Activated T-helper 1 cell treated with Interleukin-2 at 50 U/mL for 16 hours (primary cell): ENCODE measurements at places on chromosomes 7 and 10.
A peak's percentile ranks its signal among the peaks of the same experiment; 100 is the strongest.

GRCh38 chr7:122544463-122544862 lies 154.5 kb downstream of the RNF133 start:
- DNase-seq = no peak

- no peak for DNase-seq
These were observed 19.2 kb downstream of the KCP start for GRCh38 chr7:128891110-128891941.

GRCh38 chr7:92289321-92289720 lies 43.5 kb downstream of the ANKIB1 start:
- DNase-seq = no peak

- no peak for DNase-seq
These were observed at the start of gene PDK4 for GRCh38 chr7:95596198-95597063. Gene PDK4, minus strand, starts transcription at chr7:95596516. Its CDS starts 223 bp downstream, at chr7:95596293.

DNA sequence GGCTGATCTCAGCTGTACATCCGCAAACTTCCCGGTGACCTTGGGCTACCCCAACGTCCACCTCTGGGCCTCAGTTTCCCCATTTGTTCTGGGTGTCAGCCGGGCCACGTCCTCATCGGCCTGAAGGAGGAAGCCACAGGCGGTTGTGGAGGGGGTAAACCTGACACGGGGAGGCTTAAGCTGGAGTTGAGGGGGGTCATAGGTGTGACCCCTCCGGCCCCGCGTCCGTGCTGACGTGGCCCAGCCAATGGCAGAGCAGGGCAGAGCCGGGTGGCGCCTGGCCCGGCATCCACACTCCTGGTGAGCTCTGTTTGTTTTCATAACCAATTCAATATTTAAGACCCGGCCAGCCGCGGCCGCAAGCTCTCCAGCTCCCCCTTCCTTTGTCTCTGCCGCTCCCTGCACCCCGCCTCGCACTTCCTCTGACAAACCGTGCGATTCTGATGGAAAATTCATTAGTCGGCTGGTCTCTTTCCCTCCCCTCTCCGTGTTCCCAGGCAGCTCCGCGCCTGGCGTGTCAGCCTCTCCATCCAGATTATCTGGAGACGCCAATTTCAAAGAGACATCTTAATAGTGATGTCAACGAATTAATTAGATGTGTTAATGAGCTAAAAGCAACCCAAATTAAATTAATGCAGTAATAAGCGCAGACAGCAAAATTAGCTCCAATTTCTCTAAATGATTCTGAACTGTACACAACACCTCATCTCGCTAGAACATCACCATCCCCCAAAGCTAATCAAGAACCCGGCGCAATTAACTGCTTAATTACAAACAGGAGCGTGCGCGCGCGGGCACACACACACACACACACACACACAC lies 55.4 kb downstream of the MICALL2 start:
- DNase-seq = no peak

- no peak for DNase-seq
These were observed 91.5 kb downstream of the CTTNBP2 start for GRCh38 chr7:117781707-117782106.

DNA sequence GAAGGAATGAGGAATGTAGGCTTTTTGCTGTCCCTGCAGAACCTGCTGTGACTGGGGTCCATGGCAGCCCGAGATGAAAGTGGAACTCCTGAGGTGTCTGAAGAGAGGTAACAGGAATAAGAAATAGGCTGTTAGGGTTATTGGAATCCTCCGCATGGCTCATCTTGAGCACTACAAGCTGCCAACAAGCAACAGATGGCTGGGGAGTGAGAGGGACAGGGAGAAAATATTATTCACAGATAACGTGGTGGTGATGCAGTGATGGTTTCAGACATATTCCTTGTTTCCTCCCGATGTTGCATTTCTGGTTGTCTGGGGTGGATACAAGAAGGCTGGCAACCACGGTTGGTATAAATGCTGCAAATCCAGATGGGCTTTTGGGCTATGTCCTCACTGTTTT lies 46.1 kb downstream of the AP3M1 start:
- DNase-seq = no peak

- no peak for DNase-seq
These were observed 32.5 kb downstream of the SEMA3A start for GRCh38 chr7:84162125-84162524.

- DNase-seq = no peak
These were observed 385.7 kb downstream of the TNS3 start for GRCh38 chr7:47196106-47196645.

DNA sequence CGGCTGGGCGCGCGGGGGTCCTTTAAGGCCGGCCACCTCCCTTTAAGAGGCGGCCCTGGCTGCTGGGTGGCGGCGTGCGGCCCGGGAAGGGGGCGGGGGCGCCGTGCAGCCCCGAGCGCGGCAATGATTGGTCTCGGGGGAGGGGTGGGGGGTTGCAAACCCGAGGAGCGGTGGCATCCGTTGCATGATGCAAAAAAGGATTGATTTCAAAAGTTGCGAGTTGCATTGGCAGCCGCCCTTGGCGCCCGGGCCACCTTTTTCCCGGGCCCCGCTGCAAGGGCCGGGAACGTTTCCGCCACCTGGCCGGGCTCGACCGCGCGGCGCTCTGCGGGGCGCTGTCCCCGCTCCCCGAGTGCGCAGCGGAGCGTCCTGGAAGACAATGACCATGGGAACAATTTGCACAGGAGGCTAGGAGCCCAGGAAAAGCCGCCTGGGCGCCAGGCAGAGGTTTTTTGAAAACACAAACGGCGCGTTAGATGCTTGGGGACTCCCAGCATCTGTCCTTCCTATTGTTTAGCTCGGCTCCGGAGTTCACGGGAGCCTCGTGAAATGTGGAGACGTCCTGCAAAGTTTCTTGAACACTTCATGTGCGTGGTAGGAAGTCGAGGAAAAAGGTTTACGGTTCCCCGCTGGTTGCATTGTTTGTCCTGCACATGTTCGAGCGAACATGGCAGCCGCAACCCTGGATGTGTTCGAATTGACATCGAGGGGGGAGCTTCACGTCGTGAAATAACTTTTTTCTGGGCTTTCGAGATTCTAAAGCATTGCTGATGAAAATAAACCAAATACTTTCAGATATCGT lies at the start of gene SEPHS1:
TSS of gene SEPHS1 (minus strand) at position 78 of the 802 bp plus-strand sequence. CDS start 3,343 bp downstream, outside the sequence.
- peak; percentile 78 for DNase-seq

GRCh38 chr10:78729366-78729765 lies 339.4 kb upstream of the ZMIZ1 start:
- no peak for DNase-seq

GRCh38 chr10:110267276-110267675 lies 37.4 kb downstream of the SMNDC1 start:
- no peak for DNase-seq

DNA sequence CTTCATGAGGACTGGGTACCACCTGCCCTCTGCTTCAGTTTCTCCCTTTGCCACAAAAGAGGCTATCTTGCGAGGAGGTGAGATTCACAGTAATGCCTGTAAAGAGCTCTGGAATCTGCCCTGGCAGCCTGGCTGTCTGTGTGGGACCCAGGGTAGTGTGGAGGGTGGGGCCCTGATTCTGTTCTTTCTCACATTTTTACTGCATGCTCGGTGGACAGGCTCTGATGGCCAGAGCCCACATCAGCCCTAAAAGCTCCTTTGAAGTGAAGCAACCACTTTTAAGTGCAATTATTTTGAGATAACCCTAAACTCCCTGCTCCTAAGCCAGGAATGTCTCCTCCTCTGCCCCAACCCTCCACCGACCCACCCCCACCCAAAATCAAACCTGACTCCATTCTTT lies 92.1 kb upstream of the PODXL start:
- no peak for DNase-seq

GRCh38 chr10:112991888-112992491 lies 41.9 kb downstream of the TCF7L2 start:
- DNase-seq = no peak

DNA sequence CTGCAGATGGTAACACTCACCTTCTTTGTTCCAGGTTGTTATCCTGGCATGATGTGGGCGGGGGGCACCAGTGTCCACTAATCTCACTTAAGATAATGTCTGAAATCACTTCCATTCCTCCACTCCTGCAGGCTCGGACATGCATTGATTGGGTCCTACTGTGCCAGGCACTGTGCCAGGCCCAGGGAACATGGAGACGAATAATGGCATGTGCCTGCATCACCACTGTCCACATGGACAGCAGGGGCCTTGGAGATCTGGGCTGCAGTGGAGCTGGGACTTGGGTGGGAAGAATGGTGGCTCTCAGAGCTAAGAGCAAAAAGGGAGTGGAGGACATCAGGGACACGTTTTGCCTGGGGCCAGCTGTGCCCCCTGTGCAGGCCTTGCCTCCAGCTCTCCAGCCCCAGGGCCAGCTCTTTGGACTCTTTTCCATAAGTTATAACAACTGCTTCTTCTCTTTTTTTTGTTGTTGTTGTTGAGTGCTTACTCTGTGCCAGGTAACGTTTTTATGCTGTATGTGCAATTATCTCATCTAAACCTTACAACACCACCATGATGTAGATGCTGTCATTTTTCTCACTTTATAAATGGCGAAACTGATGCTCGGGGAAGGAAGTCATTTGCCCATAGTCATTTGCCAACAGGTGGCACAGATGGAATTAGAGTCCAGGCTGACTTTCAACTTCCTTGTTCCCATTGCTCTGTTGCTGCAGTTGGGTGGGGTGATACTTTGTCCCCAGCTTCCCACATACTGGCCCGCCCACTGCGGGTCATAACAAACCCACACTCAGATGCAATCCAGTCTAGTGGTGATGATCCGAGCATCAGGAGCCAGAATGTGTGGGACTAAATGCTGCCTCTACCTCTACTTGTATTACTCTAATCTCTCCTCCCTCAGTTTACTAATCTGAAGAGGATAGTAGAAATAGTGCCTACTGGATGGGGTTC lies 19.1 kb downstream of the PLPP4 start:
- no peak for DNase-seq

DNA sequence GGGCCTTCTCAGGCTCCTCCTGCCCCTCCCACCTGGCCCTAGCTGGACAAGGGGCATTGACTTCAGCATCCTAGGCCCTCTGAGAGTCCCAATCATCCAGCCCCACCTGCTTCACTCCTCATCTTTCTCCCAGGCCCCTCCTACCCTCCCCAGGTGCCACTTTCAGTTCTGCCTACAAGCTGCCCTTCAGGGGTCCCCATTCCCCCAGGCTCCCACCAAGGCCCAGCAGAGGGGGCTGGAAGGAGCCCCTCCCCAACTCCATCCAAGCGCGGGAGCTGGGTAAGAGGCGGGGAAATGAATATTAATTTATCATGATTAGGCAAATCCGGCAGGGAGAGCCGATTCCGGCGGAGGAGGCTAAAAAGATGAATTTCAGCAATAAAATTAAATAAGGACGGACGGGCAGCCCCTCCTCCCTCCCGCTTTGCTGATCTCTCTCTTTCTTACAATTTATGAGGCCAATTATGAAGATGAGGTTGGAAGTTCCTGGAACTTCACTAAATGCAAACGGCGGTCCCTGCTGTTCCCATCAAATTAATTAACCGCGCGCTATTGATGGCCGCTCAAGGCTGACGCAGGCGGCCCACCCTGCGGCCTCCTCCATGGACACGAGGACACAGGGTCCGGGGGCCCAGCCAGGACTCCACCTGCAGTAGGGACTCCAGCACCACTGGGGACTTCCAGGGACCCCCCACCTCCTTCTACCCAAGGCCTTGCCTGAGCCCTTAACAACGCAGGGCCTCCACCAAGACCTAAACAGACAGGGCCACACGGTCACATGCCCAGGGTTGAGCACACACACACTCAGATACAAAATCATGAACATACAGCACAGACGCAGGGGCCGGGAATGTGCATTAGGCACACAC lies 13.9 kb downstream of the POLL start:
- DNase-seq = no peak

DNA sequence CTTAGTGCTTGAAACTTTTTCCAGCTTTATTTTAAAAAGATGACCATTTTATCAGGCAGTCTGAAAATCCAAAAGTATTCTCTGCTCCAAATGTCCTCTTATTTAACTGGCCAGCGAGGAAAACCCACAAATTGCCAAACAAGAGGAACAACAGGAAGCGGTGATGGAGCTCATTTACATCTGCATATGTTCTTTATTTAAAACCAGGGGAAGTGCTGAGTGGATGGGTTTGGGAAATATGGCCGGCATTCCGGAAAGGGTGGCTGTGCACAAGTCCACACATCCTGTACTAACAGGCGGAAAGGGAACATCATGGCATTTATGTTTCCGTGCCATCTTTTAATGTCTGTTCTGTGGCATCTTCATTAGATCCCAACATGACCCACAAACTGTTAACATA lies 974.5 kb downstream of the LRMDA start:
- no peak for DNase-seq

- no peak for DNase-seq
These were observed 36.7 kb downstream of the MTERF1 start for GRCh38 chr7:91843831-91844230.

DNA sequence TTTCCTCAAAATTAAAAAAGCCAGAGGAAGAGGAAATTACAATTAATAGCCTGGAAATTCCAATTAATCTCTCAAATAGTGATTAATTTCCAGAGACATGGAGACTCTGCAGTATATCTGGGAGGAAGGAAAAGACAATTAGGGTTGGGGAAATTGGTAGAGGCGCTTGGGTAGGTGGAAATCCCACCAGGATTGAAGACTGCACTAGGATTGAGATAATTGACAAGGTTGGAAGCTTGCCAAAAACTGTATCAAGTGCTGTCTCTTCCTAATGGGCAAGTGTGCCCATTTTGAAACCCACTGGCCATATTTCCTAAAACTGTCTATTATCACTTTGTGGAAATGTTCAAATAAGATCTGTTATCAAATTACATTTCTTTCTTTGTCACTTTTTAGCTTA lies 21.6 kb downstream of the CHN2 start:
- no peak for DNase-seq

DNA sequence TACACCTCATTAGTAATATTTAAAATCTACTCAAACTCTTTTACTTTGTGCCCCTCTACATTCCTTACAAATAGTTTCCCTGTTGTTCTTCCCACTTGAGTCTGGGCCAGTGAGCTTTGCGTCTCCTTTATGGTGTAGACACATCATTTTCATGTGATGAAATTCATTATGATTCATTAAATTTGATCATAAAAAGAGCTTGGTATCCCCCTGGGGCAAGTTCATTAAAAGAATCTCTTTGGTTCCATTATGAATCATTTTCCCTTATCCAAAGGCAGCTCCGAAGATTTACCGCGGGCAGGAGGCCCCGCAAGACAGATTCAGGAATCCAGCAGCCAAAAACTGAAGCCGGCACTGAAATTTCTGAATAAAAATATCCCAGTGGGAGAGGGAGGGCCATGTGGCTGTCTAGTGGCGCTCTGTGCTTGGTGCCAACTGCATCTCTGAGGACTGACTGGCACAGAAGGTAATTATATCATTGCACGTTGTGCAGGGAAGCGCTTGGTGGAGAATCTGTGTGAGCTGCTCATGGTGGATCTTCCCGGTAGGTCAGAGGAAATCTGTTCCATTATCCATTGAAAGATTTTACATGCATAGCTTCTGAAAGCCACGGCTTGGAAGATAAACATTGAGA lies 151.4 kb upstream of the PITRM1 start:
- no peak for DNase-seq

- no peak for DNase-seq
These were observed 557 bp downstream of the TMEM120A start for GRCh38 chr7:75993689-75994387.

- DNase-seq = no peak
These were observed 44.7 kb downstream of the IMMP2L start for GRCh38 chr7:111517549-111517951.

GRCh38 chr10:12801214-12802087 lies 200.1 kb downstream of the CCDC3 start:
- no peak for DNase-seq

- no peak for DNase-seq
These were observed 24.4 kb downstream of the RALA start for GRCh38 chr7:39647816-39648215.

GRCh38 chr10:133132473-133133291 lies 27.3 kb upstream of the KNDC1 start:
- no peak for DNase-seq

- DNase-seq = no peak
These were observed 226.5 kb downstream of the PRKG1 start for GRCh38 chr10:51300617-51301304.

- DNase-seq = no peak
These were observed 54.0 kb upstream of the LRRC18 start for GRCh38 chr10:48993627-48994026.
